A172 (cell line): ENCODE measurements at places on chromosomes 6 and 20.

- DNase-seq: peak; percentile 73
Measured at GRCh38 chr20:62595491-62595890, 46.8 kb upstream of the SLCO4A1 start.

DNA sequence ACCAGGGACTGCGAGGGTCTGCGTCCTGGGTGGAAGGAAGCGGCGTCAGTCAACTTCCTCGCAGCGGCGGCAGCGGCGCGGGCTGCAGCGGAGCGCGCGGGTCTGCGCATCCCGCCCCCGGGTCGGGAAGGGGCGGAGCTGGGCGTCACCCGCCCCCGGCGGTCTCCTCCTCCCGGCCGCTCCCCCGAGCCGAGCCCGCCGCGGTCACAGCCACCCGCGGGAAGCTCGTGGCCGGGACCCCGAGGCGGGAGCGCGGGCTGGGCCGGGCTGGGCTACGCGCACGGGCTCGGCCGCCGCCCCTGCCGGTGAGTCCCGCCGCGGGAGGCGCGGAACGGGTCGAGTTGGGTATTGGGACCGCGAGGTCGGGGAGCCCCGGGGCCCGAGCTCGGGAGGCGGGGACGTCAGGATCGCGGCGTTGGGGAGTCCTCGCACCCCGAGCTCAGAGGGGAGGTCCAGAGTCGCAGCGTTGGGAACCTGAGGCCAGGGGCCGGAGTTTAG, at the start of gene PAQR8:
PAQR8 (plus strand) TSS at position 207 of the 498 bp plus-strand sequence. CDS start 41,063 bp downstream, outside the sequence.
- peak; percentile 16 for DNase-seq

- no peak for DNase-seq
Measured at GRCh38 chr6:41705311-41705995, 30.0 kb downstream of the TFEB start.

GRCh38 chr6:67031451-67031850, 1324.4 kb upstream of the EYS start:
- DNase-seq: no peak

DNA sequence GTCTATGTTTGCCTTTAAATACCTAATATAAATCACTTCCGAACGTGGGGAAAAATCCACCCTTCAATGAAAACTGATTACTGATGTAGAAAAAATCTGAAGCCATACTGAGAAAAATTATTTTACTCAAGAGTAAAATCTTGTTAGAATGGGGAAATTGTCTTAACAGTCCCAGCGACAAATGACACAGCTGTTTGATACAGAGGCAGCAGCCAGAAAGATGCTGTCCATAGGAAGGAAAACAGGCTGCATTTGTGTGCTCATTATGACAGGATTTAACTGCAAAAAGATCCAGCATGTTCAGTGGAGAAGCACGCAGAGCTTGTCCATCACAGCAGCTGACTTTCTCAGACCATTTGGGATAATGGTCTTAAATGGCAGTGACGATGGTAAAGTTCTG, 443.0 kb downstream of the TFAP2B start:
- no peak for DNase-seq

DNA sequence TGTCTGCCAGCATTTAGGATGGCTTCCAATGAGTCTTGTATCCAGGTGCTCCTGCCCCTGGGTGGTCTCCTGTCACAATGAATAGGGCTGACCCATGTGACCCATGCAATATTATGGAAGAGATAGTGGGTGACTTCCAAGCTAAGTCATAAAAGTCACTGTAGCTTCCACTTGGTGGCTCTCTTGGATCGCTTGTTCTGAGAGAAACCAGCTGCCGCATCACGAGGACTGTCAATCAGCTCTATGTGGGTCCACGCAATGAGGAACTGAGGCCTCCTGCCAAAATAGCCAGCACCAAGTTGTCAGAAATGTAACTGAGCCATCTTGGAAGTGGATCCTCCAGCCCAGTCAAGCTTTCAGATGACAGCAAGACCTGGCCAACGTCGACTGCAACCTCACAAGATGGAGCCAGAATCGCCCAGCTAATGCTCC, 14.9 kb upstream of the MATN4 start:
- DNase-seq: peak; percentile 45

DNA sequence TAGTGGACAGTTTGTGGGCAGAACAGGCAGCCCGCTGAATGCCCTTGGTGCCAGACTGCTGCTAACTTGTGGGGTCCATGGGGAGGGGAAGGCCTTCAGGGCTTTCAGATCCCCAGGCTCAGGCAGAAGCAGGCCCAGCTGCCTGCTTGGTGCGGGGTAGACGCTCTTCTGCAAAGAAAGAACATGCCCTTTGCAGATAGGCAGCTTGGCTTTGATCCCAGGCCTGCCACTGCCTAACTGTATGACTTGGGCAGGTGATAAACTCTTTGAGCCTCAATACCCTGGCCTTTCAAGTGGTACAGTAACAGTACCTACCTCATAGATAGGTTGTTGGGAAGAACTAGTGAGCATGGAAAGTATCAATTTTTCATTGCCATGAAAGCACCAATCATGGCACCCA, 28.4 kb downstream of the CHMP4B start:
- DNase-seq: no peak

GRCh38 chr6:168871642-168872315, 381.9 kb downstream of the THBS2 start:
- DNase-seq: no peak

- DNase-seq: no peak
Measured at GRCh38 chr6:24844903-24845302, 46.2 kb upstream of the ARMH2 start.

GRCh38 chr20:34066476-34067090, 45.5 kb downstream of the EIF2S2 start:
- DNase-seq: no peak

DNA sequence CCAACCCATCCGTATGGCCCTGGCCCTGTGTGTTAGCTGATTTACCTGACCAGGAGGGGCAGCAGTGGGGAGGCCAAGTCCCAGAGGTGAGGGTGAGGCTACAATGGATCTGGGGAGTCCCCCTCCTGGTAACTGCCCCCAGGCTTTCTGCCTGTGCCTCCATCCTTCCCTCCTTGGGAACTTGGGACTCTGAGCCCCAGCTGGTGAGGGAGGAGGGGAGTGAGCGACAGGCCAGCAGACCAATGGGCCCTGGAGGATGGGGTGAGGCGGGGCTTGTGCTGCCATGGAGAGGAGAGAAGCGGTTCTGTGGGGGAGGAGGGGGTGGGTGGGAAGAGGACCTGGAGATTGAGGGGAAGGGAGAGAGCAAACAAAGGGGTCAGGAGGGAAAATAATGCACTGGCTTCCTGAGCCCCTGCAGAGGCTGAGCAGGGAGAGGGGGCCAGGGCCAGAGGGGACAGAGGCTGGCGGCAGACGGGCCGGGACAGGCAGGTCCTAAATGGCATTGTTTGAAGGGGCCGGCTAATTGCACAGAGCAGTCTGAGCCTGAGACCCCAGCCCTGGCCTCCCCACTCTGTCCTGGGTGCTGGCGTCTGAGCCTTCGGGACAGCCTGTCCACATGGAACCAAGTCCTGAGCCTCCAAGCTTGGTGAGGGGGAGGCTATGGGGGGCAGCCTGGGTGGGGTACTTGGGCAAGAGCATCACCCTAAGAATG, 17.5 kb downstream of the DNMT3B start:
- DNase-seq: no peak

DNA sequence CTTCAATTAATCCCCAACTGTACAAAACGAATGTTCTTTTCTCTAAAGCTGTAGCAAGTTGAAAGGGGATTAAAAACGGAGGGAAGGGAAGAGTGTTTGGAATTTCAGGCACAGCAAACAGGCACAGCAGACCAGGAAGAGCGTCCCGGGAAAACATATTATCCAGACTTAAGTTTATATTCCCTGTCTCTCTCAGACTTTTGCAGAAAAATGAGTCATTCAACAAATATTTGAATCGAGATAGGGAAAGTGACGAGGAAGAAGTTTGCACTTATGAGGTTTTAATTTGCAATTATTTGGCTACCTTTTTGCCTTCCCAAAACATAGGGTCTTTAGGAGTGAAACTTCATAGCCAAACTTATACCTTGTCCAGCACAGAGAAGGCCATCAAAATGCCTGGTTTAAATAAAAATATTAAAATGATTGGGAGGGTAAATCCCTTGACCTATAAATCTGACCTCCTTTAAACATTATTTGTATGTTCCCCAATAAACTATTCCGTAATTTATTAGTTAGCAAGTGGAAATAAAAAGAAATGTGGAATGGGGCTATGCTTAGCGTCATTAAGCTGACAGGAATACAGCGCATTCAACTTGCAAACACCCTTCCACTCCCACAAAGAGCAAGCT, 16.0 kb downstream of the HFE start:
- peak; percentile 53 for DNase-seq

- peak; percentile 65 for DNase-seq
Measured at GRCh38 chr6:9250852-9251251, 815.5 kb upstream of the SLC35B3 start.

DNA sequence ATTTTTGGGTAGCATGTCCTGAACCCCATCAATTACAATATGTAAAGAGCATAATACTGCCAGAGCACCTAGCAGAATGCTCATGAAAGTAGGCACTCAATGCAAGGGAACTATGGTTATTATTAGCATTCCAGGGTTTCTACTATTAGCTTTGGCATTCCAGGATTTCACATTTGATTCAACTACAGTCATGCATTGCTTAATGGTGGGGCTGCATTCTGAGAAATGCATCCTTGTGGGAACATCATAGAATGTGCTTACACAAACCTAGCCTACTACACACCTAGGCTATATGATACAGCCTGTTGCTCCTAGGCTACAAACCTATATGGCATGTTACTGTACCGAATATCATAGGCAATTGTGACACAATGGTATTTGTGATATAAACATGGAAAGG, 247.8 kb downstream of the CD83 start:
- no peak for DNase-seq

GRCh38 chr6:156919370-156919769, 142.2 kb downstream of the ARID1B start:
- no peak for DNase-seq

- no peak for DNase-seq
Measured at GRCh38 chr20:32631933-32632460, 41.7 kb downstream of the C20orf203 start.

- DNase-seq: no peak
Measured at GRCh38 chr6:21500314-21501020, 93.1 kb upstream of the SOX4 start.

DNA sequence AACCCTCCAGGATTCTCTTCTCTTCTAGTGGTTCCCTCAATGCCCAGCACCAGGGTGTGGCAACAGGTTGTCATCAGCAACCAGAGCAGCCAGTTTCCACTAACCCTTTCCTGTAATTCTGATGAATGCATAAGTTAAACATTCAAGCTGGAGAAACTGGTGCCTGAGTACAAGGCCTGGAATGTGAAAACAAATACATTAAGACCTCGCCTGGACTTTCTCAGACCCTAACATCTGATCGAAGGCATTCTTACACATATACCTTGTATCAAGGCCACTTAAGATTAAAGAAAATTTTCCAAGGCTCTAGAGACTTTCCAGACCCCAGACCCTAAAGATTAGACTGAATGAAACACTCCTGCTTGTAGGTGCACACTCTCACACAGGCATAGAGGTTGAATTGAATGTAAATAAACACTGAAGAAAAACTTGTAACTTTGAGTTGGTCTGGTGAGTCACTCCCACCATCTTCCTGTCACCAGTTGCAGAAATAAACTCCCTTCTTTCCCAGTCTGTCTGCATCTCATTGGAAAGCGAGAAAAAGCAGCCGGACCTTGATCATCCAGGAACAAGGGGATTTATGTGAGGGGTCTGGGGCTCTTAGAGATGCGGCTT, 9.0 kb downstream of the LRP11 start:
- peak; percentile 85 for DNase-seq

- no peak for DNase-seq
Measured at GRCh38 chr6:44084231-44085014, 42.8 kb downstream of the MRPL14 start.

DNA sequence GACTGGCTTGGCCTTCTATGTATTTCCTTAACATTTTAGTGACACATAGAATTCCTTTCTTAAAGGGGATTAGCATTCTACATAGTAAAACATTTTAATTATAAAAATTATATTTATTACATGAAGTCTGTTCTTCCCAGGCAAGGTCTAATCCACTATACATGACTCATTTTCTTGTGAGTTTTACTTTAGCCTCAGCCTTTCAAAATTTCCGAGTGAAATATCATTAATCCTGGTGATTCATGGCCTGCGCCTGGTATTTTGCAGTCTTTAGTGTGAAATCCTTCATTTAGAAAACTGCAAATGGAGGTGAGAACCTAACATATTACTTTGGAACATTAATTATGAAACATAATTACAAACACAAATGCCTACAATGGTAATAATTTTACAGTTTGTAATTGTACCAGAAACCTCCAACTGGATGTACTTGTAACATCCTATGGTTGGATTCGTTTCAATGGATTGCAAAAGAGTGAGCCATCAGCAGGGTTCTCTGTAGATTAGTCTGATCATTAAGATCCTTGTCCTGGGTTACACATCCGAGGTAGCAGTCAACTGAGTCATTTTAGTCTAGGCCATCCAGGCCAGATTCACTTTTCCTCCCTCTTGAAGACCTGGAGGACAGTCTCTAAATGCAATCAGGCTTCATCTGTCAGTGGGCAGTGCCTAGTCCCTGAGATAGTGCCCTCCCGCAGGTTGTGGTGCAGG, 272.0 kb downstream of the PACRG start:
- DNase-seq: peak; percentile 61

DNA sequence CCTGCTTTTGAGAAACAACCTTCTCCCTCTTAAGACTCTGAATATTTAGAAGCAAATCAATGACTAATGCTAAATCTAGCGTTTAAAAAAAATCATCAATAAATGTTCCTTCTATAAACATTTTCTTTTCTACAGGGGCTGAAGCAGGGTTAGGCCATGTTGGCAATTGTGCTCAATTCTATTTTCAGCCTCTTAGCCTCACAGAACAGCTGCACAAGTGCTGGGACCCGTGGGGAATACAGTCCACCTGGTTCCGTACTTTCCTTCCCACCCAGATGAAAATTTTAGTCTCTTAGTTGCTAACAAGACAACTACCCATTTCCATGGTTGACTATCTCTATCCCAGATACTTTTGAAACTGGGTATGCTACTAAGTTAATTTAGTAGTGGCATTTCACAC, 138.6 kb downstream of the RPS12 start:
- DNase-seq: no peak

DNA sequence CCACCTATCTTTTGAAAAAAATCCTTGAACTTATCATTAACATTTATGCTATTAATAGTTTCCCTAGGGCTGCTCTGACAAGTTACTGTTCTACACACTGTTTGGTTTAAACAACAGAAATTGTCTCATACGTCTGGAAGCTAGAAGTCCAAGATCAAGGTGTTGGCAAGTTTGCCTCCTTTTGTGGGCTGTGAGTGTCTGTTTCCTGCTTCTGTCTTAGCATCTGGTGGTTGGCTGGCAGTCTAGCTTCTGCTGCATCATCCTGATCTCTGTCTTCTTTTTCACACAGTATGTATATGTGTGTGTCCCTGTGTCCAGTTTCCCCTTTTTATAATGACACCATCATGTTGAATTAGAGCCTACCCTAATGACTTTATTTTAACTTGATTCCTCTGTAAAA, 154.8 kb downstream of the RPS12 start:
- DNase-seq: no peak

- DNase-seq: peak; percentile 87
Measured at GRCh38 chr6:140062043-140063020, 687.9 kb upstream of the CITED2 start.

DNA sequence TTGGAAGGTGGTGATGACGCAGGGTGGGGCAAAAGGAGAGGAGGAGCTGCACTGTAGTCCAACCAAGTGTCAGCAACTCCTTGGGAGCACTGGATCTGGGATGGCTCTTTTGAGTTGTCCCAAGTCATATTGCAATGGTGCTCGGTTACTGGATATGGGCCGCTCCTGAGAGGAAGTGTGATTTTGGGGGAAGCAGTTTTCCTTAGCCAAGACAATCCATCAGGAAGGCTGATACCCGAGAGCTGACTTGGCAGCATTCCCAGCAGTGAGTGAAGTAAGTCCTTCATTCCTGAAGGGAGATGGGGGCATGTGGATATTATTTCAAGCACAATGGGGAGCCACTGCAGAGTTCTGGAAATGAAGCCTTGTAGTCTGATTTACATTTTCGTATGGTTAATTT, 354.1 kb downstream of the RFPL4B start:
- DNase-seq: no peak
